Activated naive CD4-positive, alpha-beta T cell treated with anti-CD3 and anti-CD28 coated beads for 36 hours (primary cell): ENCODE measurements at places on chromosomes 7 and 10.

DNA sequence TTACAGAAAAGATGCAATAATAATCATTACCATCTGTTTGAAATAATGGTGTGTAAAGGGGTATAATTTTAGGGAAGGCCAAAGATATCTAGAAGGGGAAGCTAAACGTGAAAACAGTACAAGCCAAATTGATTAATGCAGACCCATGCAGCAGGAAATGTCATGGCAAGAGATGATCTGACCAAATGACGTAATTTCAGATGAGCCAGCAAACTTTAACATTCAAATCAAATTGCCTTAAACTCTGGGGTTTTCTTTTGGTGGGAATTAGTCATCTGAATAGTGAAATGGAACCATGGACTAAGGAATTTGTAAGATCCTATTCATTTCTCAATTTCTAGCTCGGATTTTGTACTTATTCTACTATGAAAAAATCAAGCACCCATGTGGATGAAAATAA, 21.4 kb upstream of the SCIN start:
- DNase-seq: no peak

DNA sequence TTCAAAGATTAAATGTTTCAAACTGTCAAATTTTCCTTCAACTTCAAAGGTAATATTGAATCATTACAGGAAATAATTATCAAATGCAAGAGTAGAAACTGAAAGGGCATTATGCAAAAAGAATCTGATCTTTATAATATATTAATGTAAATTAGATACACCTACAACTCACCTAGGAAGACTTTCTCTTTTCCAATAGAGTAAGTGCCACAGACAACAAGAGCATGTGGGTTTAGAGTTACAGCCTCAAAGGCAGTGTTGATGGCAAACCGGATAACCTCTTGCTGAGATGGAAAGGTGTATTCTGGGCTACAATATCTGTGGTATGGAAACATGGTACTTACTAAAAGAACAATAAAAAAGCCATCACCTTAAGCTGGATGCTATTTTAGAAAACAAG, 11.7 kb downstream of the DCLRE1A start:
- no peak for DNase-seq

DNA sequence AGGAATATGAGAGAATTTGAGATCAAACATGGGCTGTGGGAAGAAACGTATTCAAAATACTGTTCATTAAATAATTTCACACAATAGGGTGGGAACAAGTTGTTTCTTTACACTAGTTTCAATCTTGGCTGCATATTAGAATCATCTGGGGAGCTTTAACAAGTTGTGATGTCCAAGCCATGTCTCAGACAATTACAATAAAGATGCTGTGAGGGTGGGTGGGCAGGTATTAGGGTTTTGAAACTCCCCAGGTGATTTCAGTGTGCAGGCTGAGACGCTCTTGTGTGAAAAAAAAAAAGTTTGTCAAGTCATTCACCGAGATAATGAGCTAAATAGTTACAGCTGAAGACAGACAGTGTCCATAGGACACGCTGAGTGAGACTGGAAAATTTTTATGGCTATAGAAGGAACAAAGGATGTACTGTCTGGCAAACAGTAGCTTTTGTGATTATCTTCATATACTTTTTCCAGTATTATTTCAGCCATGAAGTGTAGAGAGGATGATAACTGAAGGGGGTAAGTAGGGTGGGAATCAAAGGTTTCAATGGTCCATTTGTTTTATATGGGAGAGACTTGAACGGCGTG, 12.6 kb upstream of the LAMB4 start:
- DNase-seq: no peak

DNA sequence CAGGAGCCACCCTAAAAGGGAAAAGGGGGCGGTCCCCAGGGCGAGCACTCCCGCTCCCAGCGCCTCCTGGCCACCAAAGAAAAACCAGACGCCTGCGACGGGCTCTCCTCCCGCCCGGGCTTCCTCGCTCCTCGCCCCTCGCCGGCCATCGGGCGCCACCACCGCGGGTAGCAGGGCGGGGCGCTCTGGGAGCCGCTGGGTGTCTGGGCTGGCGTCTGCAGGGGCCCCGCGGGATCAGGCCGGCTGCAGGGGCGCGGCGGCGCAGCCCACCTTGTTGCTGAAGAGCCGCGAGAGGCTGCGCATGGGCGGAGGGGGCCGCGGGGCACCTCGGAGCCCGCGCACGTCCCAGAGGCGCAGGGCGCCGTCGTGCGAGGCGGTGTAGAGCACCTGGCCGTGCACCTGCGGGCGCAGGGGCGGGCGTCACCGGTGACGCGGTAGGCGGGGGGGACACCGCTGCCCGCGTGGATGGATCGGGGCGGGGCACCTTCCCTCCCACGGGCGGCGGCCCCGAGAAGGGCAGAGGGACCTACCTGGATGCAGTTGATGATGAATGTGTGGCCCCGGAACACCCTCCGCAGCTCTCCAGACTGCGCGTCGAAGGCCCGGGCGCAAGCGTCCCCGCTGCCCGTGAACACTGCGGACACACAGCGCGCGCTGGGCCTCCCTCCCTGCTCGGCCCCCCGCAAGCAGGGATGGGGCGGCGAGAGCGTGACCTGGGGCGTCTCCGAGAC, 28.3 kb downstream of the WDR86 start:
- DNase-seq: peak; percentile 21

- DNase-seq: no peak
Observed at GRCh38 chr10:22912763-22913384, 15.0 kb upstream of the ARMC3 start.

DNA sequence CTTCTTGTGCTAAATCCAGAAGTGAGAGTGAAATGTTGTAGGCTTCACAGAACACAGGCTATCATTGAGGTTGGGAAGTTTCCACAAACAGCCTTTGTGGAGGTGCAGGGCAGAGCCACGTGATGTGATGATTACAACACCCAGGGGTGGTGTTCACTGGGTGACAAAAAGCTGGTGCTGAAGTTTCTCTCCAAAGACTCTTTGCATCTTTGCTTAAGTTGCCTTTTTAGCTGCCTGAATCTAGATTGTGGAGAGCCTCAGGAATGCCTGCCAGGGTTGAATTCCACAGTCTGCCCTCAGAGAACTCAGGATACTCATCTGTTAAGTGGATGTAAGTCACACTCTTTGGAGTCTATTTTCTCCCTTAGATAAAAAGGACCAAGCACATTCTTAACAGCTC, 56.3 kb downstream of the PLXNA4 start:
- no peak for DNase-seq

GRCh38 chr10:113480851-113481502, 71.9 kb upstream of the HABP2 start:
- DNase-seq: no peak
